ENCODE measurements at places on chromosomes 6 and 20.
A peak's percentile ranks its signal among the peaks of the same experiment; 100 is the strongest.

GRCh38 chr20:4944518-4945313 lies 56.6 kb downstream of the SLC23A2 start:
- no peak for DNase-seq

DNA sequence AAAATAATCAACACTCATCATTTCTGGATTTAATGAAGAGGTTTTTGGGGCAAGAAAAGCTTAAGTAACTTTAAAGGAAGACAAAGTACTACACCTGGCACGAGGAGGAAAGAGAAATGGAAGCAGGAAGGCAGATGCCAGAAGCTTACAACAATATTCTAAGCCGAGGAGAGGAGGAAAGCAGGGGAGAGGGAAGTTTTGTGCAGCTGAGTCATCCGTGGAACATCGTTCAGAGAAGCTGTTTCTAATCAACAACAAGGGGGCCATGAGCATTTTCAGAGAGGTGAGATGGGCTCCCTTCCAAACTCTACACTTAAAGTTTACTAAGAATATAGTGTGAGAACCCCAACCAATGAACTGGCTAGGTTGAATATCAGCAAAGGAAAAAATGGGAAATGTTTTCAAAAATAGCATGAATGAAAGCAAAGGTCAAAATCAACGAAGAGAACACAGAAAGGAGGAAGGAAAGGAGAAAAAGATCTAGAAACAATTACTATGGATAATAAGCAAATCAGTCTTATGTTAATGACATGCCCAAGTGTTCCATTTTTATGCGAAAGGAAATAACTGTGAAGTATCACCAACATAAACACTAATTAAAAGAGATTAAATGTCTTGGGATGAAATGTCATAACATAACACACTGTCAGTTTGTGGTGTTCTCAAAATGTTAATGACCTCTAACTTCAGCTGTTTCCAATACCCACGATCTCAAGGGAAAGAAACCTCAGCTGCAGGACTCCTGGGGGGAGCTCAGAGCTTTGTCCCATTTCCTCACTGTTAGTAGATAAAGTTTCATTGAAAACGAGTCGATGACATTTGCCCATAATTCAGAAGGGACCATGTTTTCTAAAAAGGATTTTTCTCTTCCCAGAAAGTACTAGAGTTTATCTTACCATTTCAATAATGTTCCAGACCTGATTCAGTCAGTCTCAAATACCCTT lies 203.4 kb upstream of the STXBP5 start:
- DNase-seq = no peak

DNA sequence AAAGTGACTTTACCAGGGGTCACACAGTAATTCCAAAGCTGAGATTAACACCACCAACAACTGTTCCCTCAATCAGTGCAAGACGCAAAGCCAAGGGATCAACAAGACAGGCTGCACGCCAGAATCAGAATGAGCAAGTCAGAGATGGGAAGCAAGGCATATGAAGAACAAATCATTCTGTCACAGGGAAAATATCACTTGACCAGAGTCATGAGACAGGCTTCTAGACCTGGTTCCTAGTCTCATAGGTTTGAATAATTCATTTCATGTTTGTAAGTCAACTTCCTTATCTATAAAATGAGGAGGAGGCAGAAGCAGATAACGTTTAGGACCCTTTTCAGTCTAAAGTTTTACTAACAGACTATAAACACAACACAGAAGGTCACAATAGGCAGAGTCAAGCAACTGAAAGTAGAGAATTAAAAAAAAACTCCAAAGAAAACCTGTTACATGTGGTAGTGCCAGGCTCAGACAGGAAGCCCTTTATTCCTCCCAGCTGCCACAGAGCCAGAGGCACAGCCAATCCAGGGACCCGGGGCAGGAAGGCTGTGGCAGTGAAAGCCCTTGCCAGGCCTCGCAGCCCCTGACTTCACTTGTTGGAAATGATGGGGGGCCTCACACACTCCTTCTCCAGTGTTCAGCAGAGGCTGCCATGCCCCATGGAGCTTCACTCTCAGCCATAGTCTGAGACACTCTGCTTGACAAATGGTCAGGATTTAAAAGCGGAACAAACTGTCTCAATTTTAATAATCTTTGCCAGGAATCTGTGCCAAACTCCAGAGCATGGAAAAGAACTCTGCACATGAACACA lies 29.2 kb upstream of the DST start:
- DNase-seq = no peak

GRCh38 chr6:1094306-1094705 lies 217.6 kb upstream of the FOXQ1 start:
- DNase-seq = no peak

DNA sequence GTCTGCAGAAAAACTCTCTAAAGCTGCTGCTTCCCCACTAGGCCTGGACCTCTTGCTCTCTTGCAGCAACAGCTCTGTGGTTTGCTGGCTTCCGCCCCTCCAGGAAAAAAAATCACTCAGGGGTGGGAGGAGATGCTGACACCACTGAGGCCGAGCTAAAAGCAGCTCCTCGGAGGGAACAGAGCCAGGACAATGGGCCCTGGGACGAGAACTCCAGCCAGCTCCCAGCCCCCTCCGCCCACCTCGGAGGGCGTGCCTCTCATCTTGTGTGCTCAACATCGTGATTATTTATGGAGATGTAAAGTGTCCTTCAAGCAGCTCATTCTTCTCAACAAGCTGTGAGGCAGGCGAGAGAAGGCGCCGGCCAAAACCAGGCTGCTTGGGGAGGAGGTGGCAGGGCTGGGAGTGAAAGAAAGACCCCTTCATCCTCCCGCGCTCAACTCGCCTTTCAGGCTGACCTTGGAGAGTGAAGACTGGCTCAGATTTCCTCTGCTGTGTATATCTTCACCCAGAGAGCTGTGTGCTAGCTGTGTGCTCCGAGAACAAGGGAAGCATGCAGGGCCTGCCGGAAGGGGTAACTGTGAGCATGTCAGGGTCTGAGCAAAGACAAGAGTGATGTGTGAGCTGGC lies 53.5 kb upstream of the LRFN2 start:
- no peak for DNase-seq

- peak; percentile 52 for DNase-seq
Measured at GRCh38 chr6:142537612-142538478, 236.0 kb downstream of the ADGRG6 start.

DNA sequence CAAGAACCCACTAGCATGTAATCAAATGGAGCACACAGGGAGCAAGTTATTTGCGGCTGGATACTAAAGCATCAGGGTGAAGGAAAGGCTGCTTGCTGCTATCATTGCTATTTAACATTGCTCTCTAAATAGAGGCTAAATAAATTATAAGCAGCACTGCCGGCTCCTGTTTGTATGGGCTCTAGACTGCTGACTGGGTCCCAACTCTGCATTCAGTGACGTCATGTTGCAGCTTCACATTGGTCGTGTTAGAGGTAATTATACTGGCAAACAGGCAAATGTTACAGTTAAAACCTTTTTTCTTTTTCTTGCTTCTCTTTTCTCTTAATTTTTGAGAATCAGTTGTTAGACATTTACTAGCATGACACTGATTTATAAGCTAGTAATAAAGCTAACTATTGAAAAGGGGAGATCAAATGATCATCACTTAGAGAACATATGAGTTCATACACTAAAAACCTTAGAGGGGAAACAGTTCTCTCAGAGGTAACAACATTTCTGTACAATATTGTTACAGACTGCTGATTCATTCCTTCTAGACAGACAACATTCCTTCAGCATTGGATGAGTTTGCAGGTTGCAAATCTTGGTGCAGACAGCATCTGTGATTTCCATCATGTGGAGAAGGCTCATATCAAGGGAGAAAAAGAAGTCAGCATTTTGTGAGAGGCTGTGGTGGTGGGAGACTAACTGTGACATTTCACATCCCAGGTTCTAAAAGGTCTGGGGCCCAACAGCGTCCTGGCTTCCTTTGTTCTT lies 15.9 kb downstream of the RFPL4B start:
- no peak for DNase-seq

GRCh38 chr20:22371843-22372242 lies 212.5 kb downstream of the FOXA2 start:
- DNase-seq = peak; percentile 88

- no peak for DNase-seq
Measured at GRCh38 chr20:32511358-32512046, 73.6 kb downstream of the NOL4L start.

DNA sequence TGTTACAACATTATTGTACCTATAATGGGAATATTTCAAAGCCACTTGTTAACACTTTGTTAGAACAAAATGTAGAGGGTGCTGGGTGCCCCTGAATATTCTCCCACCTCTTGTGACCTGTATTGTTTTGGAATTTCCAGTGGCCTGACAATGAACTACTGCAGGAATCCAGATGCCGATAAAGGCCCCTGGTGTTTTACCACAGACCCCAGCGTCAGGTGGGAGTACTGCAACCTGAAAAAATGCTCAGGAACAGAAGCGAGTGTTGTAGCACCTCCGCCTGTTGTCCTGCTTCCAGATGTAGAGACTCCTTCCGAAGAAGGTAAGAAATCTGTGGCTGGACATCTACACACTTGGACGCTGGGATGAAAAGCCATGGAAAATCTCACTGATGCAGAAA lies 28.9 kb downstream of the PLG start:
- DNase-seq = peak; percentile 28

DNA sequence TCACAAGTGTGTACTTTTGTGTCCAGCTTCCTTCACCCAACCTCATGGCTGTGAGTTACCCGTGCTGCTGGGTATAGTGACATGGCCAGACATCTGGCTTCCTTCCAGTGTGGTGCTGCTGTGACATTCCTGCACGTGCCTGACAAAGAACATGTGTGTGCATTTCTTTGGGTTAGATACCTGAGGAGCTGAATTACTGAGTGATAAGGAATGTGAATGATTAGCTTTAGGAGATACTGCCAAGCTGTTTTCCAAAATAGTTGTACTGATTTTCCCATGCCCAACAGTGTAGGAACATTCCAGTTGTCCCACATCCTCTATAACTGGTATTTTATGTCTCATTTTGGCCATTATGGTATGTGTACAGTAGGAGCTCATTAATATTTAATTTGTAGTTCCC lies 132.5 kb downstream of the PREX1 start:
- DNase-seq = peak; percentile 42

DNA sequence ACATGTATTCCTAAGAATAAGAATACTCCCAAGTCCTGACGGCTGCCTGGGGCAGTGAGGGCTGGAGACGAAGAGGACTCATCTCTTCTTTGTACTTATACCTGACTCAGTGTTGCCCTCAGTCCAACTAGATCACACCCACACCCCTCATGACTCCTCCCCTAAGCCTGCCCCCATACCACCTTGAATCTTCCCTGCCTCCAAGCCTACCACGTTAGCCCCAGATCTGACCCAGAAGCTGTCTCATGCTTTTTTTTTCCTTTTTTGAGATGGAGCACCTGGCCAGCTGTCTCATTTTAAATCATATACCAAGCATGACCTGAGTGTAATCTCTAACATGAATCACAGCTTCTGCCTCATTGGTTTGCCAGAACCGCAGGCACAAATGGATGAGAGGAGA lies 45.2 kb downstream of the MUC22 start:
- DNase-seq = no peak

- peak; percentile 35 for DNase-seq
Measured at GRCh38 chr6:30829639-30830255, 54.6 kb upstream of the DDR1 start.

GRCh38 chr20:13401596-13401995 lies 180.5 kb downstream of the ISM1 start:
- DNase-seq = no peak

DNA sequence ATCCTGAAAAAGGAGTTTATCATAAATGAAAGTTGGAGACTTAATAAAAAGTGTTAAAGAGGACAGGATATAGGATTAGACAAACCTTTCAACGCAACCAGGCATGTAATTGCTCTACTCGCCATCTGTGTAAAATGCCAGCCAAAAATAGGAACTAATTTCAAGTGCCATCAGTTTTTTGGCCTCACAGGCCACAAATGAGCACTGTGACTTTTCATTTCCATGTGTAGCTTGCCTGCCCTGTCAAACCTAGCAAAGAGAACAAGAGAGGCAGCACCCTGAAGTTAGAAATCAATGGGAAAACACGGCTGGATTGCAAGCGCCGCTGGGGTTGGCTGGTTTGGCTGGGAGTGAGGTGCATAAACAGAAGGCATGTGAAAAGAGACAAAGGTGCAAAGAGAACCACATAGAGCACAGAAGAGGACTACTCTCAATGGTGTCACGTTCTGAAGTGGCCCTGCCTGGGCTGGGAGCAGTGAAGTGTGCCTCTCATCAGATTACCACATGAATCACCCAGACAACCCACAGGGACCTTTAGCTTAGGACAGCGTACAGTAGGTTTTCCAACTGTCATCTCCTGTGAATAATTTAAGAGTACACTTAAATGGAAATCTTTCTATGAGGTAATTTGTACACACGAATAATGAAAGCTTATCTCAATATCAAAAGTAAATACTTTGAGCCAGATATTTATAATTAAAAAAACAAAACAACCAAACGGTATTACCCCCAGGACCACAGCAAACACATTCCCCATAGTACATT lies 78.0 kb upstream of the NHSL1 start:
- no peak for DNase-seq

Measured in RPMI8226 (cell line).